Renal cortical epithelial cell (primary cell): ENCODE measurements at places on chromosomes 12 and 14. TPM values are rescaled to one million over a fixed set of nuclear protein-coding genes. Genes with fewer than 3 reads are reported as not detected.

KCNC2 gene
- under 0.01 TPM in 1 of 2 replicates, not detected in the other for total RNA-seq

ACIN1 gene
- 34.0 and 103 TPM in 2 replicates for total RNA-seq

ASCL1 gene
- total RNA-seq, result not detected in 2 replicates

KLRD1 gene
- under 0.01 and 4.1 TPM in 2 replicates for total RNA-seq

ADAM20 gene
- 0.87 and 2.4 TPM in 2 replicates for total RNA-seq

POTEM gene
- not detected in 2 replicates for total RNA-seq

NEUROD4 gene
- total RNA-seq, result not detected in 2 replicates

COQ6 gene
- total RNA-seq, result 17.2 and 23.7 TPM in 2 replicates

RDH5 gene
- 1.6 and 2.7 TPM in 2 replicates for total RNA-seq

NTN4 gene
- 115 and 253 TPM in 2 replicates for total RNA-seq

AKAP3 gene
- total RNA-seq, result 0.35 and 4.4 TPM in 2 replicates

FOXJ2 gene
- 5.0 and 8.2 TPM in 2 replicates for total RNA-seq
